SIG-M5 (cell line): ENCODE measurements at places on chromosomes 7 and 10.

- DNase-seq: no peak
Measured at GRCh38 chr7:14497390-14497789, 405.2 kb downstream of the DGKB start.

DNA sequence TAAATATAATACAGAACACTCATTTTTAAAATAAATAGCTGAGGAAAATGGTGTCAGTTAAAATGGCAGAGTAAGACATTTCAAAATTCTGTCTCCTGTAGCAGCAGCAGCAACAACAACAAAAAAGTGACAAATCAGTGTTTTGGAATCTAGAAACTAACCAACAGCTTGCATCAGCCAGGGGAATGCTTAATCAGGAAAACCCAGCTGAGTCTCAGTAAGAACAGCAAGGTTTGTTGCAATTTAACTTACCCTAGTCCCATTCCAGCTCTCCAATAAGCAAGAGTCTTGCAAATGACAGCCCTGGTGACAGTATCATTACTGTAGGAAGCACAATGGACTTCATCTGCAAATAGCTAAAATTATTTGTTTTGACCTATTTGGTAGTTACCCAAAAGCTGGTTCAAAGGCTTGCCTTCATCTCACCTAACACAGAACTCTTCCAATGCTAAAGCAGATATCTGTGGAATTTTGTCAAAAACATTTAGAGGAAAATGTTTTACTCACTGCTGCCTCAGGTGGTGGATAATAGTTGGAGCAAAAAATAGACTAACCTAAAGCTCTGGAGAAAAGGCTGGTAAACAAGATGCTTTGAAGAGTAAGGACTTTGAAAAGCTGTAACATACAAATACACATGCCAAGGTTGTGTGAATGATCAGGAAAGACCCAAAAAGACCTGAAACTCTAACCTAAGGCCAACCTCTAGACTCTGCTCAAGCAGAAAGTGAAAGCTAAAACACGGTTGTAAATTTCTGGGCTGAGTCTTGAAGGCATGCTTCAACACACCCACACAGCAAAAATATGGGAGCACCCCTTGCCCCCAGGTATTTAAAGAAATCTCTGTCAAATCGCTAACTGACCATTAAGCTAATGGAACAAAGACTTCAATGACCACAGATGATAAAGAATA, 9.9 kb upstream of the ARHGAP22 start:
- DNase-seq: no peak

GRCh38 chr10:123909426-123909825, 17.8 kb upstream of the CPXM2 start:
- DNase-seq: no peak

DNA sequence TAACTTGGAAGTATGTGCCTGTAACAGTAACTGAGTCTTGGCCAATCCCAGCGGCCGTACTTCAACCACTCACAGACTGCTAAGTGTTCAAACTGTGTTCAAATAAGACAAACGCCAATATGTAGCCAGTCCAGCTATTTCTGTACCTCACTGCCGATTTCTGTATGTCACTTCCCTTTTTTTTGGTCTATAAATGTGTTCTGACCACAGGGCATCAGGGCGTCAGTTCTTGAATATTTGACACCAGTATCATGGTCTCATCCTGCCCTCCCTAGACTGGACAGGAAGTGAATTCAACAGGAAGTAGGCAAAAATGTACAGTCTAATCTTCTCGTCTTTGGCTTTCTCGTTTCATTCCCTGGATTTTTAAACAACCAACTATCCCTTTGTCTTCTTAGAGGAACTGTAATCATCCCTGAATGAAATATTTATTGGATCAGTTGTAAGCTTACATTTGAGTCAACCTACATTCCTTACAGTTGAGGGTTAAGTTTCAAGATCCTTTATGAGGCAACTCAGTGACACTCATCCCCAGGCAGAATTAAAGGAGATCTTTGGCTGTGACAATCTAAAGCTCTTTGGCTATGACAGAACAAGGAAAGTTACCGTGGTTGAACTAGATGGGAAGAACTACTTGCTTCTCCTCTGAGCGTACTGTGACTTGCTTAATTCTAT, 232.7 kb downstream of the NSUN6 start:
- DNase-seq: no peak

- DNase-seq: no peak
Measured at GRCh38 chr7:127107601-127108007, 145.1 kb downstream of the GRM8 start.

DNA sequence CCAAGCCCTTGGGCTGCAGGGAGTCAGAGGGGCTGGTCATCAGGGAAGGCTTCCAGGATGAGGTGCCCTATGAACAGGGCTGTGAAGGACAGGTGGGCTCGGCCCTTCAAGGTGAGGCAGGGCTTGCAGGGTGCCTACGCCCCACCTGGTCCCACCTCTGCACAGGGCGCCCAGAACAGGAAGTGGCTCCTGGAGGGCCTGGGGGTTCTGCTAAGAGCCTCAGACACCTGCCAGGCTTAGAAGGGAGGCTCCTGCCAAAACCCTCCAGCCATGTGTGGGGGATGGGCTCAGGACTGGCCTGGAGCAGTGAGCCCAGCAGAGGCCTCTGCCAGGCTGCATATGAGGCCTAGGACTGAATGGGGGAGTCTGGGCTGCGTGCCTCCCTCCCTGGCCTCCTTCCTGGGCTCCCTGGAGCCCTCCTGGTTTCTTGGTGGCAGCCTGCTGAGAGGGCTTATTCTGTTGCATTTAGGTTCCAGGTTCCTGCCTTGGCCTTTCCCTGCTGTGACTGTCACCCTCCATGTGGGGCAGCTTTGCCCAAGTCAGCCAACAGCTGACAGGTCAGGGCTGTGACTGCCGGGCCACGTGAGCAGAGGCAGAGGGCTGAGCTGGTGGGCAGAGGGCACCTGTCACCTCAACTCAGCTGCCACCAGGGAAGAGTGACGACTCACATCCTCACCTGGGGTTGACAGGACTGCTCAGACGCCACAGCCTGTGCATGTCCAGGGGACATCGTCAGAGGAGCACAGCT, 45.2 kb upstream of the MSMB start:
- DNase-seq: no peak

DNA sequence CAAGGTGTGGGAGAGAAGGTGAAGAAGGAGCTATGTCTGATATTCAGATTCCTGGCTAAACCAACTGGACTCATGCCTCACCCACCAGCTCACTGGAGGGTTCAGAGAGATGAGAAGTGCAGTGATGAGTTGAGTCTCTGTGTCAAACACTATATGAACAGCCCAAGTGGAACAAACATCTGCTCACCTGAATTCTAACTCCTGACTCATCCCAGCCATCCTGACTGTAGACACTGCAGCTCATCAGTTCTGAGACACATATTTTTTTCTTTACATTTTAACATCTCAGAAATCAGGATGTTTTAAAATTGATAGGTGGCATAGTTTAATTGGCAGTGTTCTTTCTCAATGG, 27.3 kb downstream of the GSDME start:
- no peak for DNase-seq

DNA sequence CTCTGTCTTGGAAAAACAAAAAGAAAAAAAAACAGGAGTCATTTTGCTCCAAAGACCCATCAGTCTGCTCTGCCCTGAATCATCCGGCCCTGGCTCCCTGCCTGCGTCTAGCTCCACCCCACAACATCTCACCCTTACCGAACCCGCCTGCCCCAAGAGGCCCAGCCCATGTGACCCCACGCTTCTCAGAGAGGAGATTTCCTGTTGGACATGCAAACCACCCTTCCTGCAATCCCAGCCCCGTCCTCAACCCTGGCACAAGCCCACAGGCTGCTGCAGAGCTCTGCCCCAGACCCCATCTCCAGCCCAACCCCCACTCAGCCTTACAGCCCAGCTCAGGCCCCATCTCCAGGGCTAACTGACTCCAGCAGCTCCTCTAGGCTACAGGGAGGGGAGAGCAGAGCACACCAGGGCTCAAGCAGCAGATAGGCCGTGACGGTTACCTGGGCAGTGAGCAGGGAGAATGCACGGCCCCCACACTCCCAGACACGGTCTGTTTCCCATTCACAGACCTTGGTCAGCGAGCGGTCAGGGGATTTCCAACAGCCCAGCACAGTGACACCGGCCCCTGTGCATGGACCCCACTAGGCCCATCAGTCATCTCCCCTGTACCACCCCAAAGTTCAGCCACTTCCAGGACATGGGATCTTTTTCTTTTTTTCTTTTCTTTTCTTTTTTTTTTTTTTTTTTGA, 69.9 kb upstream of the GTF2I start:
- DNase-seq: no peak

- DNase-seq: peak; percentile 32
Measured at GRCh38 chr7:102897856-102898531, 14.8 kb upstream of the LRRC17 start.

GRCh38 chr7:75962607-75963380, 31.6 kb downstream of the TMEM120A start:
- no peak for DNase-seq

GRCh38 chr10:33315891-33316290, 18.6 kb downstream of the NRP1 start:
- no peak for DNase-seq

GRCh38 chr10:34721208-34721840, 93.8 kb downstream of the PARD3 start:
- DNase-seq: no peak

DNA sequence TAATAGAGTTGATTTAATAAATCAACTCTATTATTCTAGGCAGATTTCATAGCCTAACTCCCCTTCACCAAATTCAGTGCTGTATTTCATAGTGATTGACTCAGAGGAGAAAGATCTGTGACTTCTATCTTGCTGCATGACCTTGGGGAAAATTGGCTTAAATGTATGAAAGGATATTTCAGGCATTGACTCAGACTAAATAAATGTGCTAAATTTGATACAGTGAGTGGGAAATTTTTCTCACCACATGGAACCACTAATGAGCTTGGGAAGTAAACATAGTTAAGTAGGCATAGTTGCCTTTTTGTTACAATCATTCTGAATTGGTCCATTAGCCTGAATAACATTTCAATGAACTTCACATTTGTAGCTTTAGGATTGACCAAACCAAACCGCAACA, 89.0 kb upstream of the PRPS1L1 start:
- DNase-seq: no peak

DNA sequence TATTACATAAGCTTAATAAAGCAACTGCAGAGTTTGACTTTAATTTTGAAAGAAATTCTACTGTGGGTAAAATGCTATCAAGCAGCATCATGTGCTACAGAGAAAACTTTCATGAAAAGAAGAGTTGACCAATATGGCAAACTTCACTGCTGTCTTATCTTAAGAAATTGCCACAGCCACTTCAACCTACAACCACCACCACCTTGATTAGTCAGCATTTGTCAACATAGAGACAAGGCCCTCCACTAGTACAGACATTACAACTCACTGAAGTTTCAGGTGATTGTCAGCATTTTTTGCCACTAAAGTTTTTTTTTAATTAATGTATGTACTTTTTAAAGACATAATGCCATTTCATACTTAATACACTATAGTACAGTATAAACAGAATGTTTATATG, 350.3 kb downstream of the HPSE2 start:
- no peak for DNase-seq

DNA sequence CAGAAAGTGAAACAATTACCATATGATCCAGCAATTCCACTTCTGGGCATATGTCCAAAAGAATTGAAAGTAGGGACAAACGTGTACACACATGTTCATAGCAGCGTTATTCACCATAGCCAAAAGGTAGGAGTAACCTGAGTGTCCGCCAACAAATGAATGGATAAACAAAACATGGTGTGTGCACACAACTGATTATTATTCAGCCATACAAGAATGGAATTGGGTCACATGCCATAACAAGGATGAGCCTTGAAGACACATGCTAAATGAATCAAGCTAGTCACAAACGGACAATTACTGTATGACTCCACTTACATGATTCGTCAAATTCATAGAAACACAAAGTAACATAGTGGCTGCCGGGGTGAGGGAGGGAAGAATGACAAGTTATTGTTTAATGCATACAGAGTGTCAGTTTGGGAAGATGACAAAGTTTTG, 4.1 kb upstream of the OIT3 start:
- DNase-seq: no peak

DNA sequence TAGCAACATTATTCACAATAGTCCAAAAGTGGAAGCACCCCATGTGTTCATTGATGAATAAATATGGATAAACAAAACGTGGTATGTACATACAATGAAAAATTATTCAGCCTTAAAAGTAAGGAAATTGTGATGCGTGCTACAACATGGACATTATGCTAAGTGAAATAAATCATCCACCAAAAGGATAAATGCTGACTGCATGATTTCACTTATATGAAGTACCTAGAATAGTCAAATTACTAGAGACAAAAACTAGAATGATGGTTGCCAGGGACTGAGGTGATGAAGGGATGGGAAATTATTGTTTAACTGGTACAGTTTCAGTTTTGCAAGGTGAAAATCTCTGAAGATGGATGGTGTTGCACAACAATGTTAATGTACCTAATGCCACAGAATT, 56.6 kb downstream of the THSD7A start:
- DNase-seq: no peak

DNA sequence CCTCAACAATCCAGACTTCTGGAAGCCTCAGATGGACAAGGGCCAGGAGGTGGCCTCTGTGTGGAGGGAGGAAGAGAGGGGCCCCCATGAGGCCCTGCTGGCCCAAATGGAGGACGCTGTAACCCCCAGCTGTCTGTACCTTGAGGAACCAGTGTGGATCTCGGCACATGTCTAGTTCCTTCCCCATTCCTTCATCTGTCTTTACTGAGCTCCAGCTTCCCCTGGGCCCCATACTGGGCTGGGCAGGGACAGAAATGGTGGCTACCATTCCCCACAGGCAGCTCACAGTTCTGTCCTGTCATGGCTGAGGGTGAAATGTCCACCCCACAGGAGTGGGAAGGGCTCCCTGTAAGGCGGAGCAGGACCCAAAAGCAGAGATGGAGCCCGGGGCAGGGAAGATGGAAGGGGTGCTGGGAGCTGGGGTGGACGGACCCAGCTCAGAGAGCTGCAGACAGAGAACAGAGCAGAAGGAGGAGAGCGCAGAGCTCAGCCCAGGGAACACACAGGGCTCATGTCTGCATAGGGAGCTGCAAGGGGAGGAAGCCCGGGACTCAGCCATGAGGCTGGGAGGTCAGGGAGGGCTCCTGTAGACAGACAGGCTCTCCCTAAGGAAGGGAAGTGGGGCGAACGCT, 22.8 kb downstream of the ANTXRL start:
- DNase-seq: no peak

DNA sequence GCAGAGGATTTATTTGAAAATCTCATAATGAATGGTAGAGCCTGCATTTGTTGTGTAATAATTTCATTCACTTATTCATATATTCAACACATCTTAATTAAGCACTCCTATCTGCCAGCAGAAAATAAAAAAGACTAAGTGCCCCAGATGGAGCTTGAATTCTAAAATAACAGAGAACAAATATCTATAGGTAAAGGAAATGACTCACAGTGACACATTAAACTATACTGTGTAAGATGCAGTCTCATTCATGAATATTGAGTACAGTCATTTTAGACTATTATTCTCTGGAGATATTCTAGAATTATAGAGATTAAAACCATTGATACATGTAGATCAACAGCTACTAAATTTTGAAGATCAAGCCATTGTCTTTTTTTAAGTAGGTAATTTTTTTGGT, 72.1 kb downstream of the PTPRZ1 start:
- DNase-seq: no peak

- no peak for DNase-seq
Measured at GRCh38 chr7:31202801-31203200, 137.7 kb downstream of the NEUROD6 start.

- no peak for DNase-seq
Measured at GRCh38 chr7:37467002-37467401, 18.3 kb upstream of the ELMO1 start.

- no peak for DNase-seq
Measured at GRCh38 chr10:116891208-116891607, 41.9 kb downstream of the ENO4 start.

- DNase-seq: peak; percentile 15
Measured at GRCh38 chr7:47482013-47482875, 99.7 kb downstream of the TNS3 start.
